Pancreas (tissue), 10 donors: ENCODE measurements at places on chromosomes 13 and 19. TPM values are rescaled to one million over a fixed set of nuclear protein-coding genes. Genes with fewer than 3 reads are reported as not detected.

GRCh38 chr13:31434613-31435012 is 234.8 kb downstream of the B3GLCT start:
- no peak for DNase-seq

ADGRE3 gene
- not detected for total RNA-seq

DNA sequence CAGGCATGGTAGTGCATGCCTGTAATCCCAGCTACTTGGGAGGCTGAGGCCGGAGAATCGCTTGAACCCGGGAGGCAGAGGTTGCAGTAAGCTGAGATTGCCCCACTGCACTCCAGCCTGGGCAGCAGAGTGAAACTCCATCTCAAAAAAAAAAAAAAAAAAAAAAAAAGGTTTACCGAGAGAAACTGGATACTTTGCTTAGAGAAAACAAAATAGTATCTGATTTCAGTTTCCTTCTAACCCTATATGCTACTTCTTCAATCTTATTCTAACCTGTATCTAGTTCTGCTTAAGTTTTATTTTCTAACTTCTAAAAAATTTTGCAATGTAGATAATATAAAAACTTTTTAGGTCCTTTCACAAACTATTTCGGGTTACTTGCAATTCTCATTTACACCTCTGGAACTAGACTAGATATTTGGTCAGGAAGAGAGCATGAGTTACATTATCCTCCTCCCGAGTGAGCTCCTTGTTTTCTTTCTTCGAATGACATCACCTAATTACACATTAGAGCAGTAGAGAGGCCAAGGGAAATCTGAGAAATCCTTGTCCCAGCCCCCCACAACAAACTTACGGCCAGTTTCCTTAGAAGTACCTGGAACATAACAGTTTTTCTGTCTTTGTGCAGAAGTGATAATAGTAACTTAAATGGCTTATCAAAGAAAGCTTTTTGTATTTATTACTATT is 128.9 kb downstream of the B3GLCT start:
- DNase-seq, result no peak

GRCh38 chr13:24280720-24281119 is 28.7 kb upstream of the C1QTNF9 start:
- DNase-seq, result no peak

NDUFS7 gene
- total RNA-seq, result 40.6 TPM

DPY19L3 gene
- 15.0 TPM for total RNA-seq

GRCh38 chr19:38889803-38890202 is 9.6 kb downstream of the SIRT2 start:
- no peak for DNase-seq

- DNase-seq, result no peak
These were observed 25.3 kb downstream of the COG3 start for GRCh38 chr13:45490068-45490467.

CLEC17A gene
- total RNA-seq, result not detected

CFAP97D2 gene
- 2.2 TPM for total RNA-seq

PABPC3 gene
- total RNA-seq, result 0.19 TPM

DNA sequence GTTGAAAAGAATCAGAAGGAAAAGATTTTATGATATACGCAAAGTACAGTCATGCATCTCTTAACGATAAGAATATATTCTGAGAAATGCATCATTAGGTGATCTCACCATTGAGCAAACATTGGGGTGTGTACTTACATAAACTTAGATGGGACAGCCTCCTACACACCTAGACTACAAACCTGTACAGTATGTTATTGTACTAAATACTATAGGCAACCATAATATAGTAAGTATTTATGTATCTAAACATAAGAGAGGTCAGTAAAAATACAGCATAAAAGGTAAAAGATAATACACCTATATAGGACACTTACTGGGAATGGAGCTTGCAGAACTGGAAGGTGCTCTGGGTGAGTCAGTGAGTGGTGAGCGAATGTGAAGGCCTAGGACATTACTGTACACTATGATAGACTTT is 254.6 kb downstream of the SPRY2 start:
- DNase-seq, result no peak

DNA sequence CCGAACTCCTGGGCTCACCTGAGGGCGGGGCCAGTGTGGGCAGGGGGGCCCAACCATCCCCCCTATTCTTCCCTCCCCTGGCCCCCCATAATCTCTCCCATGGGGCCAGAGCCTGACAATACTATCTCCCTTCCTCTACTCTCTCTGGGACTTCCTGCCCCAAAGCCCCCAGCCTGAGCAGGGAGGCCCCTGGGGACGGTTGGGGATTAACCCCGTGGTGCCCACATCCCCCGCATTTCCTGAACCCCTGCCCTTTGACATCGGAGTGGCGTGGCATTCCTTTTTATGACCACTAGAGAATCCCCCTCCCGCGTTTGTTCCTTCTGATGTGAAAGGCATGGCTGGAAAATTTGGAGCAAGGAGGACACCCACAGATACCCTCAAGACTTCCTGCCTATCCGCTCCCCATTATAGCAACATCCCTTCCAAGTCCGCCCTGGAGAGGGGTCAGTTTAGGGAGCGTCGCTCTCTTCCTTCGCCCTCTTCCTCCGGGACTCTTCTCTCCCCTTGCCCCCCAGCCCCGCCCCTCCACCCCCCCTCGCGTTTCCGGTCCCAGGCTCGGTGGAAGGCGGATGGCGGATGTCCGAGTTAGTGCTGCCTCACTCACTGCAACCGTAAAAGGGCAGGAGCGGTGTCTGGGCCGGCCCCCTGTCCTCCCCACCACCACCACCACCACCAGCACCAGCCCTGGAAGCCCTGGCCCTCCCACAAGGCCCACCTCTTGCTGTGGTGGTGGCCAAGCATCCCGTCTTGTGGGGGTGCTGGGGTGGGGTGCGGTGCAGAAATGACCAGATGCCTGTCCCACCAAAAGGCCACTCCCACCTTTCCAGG is 1.8 kb downstream of the VASP start:
- peak; percentile 86 for DNase-seq

KCNN4 gene
- 2.6 TPM for total RNA-seq

- DNase-seq, result no peak
These were observed 7.7 kb downstream of the HOMER3 start for GRCh38 chr19:18933297-18933696.

- peak; percentile 45 for DNase-seq
These were observed 11.8 kb upstream of the FBN3 start for GRCh38 chr19:8161135-8161646.

- DNase-seq, result no peak
These were observed 10.5 kb upstream of the MIER2 start for GRCh38 chr19:355134-355533.

DNA sequence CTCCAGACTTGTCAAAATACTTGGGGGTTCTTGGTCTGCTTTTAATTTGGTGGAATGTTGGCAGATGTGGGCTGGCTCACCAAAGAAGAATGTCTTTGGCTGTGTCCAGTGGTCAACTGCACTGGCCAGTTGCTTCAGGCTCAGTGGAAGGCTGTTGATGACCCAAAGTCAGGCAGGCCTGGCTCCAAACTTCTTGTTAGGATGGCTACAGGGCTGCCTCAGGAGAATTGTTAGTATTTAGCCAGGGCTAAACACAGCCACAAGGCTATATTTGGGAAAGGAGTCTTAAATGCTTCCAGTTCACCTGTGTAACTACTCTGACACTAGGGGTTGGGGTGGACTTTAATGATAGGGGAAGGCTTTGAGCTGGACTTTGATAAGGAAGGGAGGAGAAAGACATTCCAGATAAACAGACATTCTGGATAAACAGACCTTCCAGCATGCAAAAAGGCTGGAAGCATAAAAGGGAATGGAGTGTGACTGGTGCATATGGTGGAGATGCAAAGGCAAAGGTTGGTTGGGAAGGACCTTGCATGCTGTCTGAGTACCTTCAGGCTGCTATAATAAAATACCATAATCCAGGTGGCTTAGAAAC is 116.8 kb downstream of the FOXO1 start:
- no peak for DNase-seq

GRCh38 chr19:11383706-11384048 is 437 bp downstream of the EPOR start:
- DNase-seq, result no peak

CRX gene
- not detected for total RNA-seq

DNA sequence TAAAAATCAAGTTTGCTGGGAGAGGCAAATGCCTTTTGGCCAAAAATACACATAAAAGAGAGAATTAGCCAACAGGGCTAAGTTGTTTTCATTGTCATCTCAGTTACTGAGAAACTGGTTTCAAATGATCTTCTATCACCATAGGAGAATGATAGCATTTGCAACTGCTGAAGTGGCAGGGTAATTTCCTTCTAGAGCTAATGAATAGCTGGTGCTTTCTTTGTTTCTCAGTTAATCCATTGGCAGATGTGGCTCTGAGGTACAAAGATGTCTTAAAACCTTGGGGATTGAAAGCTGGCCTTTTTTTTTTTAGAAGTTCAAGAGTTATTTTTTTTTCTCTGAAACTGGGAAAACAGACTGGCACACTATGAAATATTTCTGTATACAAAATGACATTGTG is 332.7 kb upstream of the KLF12 start:
- DNase-seq, result no peak

KIR2DL3 gene
- total RNA-seq, result not detected

DNA sequence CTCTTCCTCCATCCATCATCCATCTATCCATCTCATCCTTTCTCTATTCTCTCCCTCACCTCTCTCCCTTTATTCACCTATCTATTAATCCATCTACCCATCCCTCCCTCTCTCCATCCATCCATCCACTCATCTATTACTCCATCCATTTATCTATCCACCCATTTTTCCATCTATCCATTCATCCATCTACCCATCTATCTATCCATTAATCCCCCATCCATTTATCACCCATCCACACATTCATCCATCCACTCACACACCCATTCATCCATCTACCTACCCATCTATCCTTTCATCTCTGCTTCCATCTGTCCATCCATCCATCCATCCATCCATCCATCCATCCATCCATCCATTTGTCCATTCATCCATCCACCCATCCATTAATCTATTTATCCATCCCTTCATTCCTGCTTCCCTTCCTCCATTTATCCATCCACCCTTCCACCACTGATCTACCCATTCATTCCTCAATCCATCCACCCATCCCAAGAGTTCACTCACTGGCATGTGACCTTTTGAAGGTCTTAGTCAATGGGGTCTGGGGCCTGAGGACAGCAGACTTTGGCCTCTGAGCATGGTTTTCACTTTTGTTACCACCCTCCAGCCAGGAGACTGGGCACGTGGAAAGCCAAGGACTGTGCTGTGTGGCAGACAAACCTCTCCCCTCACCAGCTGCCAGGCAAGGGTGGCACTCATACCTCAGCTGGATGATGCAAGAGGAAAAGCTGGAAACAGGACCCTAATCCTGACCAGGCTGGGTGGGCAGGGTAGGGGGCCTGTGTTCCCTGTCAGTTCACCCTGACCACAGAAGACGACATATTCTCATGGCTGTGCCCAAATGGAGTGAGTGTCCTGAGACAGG is 126.7 kb downstream of the URI1 start:
- no peak for DNase-seq

NAT14 gene
- total RNA-seq, result 8.1 TPM

CLC gene
- not detected for total RNA-seq

GRCh38 chr13:48393698-48394085 is 19.2 kb downstream of the LPAR6 start:
- no peak for DNase-seq

- no peak for DNase-seq
These were observed 24.6 kb upstream of the IGSF23 start for GRCh38 chr19:44588771-44589112.

CD79A gene
- 0.16 TPM for total RNA-seq
